ENCODE measurements at places on chromosomes 13 and 19.
A peak's percentile ranks its signal among the peaks of the same experiment; 100 is the strongest.

GRCh38 chr19:50567052-50567841 lies 988 bp downstream of the LRRC4B start:
- peak; percentile 71 for DNase-seq

GRCh38 chr19:37353968-37354367 lies 16.9 kb upstream of the ZNF527 start:
- no peak for DNase-seq

DNA sequence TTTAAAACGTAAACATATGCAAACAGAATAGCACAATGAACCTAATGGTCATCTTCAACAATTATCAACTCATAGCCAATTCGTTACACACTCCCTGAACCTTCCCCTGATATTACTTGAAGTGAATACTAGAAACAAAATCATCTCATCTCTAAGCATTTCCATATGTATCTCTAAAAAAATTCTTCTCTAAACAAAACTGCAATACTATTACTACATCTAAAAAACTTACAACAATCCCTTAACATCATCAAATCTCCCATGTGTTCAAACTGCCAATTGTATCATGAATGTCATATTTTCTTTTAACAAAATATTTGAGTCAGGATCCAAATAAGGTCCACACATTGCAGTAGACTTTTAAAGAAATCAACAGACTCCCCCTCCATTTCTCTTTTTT lies 61.4 kb downstream of the FRY start:
- no peak for DNase-seq

DNA sequence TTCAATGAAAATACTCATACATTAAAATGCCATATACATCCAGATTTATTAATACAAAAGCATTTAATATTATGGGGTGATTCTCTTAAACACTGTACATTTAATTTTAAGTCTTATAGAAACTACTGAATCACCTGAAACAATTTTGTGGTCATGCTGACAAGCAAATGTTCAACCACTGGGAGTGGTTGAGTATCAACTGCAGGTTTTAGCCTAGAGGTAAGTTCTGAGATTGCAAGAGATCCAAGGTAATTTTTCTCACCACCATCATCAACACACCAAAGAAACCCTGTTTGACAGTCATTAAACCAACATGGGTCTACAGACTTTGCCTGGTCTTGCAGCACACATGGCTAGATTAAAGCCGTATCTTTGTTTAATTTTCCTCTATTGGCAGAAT lies 196.3 kb downstream of the LHFPL6 start:
- DNase-seq: no peak

DNA sequence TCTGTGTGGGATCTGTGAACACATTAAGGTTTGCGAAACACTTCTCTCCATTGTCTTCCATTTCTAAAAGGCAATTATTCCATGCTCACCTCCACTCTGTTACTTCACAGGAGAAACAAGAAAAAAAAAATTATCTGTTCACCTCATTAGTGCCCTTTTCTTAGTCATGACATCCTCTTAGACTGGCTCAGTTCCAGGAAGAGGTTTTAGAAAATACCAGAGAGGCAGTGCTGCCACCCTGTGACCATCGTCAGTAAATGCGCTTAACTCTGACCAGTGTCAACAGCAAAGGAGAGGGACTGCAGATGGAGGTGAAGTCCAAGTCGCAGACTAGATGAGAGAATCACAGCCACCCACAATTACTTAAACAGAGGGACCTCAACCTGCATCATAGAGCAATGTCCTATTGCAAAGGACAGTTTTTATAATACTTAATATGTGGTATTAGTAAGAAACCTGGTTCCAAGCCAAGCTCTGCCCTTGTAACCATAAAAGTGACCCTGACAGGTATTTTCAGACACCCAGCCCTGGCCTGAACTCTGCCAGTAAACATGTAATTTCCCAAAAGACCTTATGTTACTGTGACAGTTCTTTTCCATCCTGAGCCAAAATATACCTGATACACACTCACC lies 19.4 kb downstream of the CEACAM21 start:
- peak; percentile 55 for DNase-seq

DNA sequence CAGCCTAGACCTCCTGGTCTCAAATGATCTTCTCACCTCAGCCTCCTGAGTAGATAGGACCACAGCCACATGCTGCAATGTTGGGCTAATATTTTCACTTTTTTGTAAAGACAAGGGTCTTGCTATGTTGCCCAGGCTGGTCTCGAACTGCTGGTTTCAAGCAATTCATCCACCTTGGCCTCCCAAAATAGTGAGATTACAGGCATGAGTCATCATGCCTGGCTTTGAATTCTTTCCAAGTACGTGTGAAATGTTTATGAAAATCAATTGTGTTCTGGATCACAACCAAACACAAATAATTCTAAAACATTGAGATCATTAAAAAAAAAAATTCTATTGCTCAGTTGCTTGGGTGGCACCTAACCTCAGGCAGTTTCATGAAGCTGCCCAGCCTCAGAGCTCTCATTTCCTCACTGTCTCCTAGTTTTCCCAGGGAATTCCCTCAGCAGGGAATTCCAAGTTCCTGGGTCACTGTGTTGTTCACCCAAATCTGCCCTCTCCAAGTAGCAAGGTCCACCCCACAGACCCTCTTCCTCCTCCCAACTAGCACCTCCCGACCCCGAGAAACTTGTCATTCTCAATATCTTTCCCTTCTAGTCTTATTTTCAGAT lies 44.8 kb downstream of the ING1 start:
- DNase-seq: no peak

DNA sequence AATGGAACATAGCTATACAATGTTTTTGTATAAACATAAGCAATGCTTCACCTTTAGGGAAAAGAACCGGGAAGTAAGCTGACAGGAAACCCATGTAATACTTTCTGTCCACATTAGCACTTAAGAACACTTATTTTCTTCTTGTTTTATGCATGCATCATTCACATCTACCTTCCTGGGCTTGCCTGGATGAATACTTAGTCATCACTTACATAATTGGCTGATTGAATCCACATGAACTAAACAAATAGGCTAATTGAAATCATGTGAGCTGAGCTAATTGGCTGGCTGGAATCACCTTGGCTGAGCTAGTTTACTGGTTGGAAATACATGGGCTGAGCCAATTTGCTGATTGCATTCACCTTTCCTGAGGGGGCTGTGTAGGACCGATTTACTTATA lies 78.8 kb downstream of the ZNF726 start:
- DNase-seq: no peak

- no peak for DNase-seq
Measured at GRCh38 chr19:18933297-18933696, 7.7 kb downstream of the HOMER3 start.

DNA sequence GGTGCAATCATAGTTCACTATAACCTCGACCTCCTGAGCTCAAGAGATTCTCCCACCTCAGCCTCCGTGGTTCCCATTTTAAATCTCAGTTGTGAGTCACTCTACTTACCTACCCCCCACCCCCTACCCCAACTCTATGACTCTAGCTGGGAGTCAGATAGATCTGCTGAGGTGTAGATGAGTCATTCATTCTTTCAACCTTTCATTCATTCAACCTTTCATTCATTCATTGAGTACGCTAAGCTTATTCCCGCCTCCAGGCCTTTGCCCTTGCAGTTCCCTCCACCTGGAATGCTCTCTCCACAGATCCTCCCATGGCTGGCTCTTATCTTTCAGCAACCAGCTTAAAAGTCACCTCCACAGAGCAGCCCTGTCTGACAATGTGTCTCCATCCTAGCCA lies 1.1 kb upstream of the MAST1 start:
- no peak for DNase-seq

GRCh38 chr19:55028757-55029156 lies 9.3 kb downstream of the GP6 start:
- no peak for DNase-seq

DNA sequence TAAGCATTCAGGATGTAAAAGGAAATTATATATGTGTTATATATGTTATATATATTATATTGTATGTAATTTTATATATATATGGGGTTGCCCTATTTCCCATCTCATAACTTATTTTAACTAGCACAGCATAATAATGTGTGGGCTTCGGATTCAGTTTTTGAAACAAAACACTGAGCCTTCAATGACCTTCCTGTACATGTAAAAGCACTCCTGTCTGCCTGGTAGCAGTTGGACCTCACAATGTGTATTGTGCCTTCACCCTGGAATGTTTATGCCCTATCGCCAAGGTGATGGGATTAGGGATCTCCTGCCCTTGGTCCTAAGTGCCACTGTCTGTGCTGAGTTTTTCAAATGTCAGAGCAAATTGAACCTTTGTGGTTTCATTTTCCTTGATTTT lies 968.8 kb downstream of the TUBA3C start:
- DNase-seq: no peak

GRCh38 chr19:50214699-50215543 lies 11.5 kb downstream of the MYH14 start:
- peak; percentile 59 for DNase-seq

- no peak for DNase-seq
Measured at GRCh38 chr19:44712864-44713515, 14.0 kb downstream of the CEACAM16 start.

- DNase-seq: no peak
Measured at GRCh38 chr19:7520131-7521051, 2.0 kb upstream of the MCOLN1 start.

DNA sequence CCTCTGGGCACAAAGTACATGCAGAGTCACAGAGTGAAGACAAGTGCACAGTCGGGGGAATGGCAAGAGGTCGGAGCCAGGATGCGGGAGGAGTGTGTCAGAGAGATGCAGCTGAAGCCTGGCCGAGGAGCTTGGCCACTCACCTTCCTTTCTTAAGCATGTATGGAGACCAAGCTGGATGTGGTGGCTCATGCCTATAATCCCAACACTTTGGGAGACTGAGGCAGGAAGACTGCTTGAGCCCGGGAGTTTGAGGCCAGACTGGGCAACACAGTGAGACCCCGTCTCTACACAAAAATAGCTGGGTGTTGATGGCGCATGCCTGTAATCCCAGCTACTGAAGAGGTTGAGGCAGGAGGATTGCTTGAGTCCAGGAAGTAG lies 67.0 kb downstream of the LATS2 start:
- DNase-seq: no peak

- no peak for DNase-seq
Measured at GRCh38 chr19:10105509-10106099, 558 bp upstream of the PPAN start.

DNA sequence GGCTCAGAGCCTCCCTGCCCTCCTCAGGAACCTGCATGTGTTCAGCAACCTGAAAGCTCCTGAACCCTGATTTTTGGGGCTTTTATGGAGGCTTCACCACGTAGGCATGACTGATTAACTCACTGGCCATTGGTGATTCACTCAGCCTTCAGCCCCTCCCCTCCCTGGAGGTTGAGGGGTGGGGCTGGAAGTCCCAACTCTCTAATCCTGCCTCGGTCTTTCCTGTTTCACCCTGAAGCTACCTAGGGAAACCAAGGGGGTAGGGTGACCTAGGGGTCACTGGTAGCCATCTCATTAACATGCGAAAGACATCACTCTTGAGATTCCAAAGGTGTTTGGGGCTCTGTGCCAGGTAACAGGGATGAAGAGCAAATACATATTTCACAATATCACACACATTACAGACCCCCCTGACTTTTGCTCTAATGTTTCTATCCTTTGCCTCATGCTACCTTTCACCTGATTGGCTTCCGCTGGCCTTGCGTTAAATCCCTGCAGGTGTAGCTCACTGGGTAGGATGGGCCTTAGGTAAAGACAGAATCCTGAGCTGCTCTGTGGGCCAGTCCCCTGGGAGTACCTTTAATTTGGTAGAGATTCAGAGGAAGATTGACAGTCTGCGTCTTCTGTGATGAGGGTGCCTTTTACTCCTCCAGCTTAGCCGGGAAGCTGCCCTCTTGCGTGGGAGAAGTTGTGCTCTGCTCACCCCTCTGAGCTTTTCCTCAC lies 260.6 kb downstream of the ATP8A2 start:
- no peak for DNase-seq

- DNase-seq: no peak
Measured at GRCh38 chr13:48575031-48575430, 42.2 kb upstream of the RCBTB2 start.

- DNase-seq: no peak
Measured at GRCh38 chr19:37905946-37906868, at the start of gene WDR87. TSS of gene WDR87 (minus strand) at chr19:37906594. CDS start at chr19:37898239, 8,355 bp downstream.

DNA sequence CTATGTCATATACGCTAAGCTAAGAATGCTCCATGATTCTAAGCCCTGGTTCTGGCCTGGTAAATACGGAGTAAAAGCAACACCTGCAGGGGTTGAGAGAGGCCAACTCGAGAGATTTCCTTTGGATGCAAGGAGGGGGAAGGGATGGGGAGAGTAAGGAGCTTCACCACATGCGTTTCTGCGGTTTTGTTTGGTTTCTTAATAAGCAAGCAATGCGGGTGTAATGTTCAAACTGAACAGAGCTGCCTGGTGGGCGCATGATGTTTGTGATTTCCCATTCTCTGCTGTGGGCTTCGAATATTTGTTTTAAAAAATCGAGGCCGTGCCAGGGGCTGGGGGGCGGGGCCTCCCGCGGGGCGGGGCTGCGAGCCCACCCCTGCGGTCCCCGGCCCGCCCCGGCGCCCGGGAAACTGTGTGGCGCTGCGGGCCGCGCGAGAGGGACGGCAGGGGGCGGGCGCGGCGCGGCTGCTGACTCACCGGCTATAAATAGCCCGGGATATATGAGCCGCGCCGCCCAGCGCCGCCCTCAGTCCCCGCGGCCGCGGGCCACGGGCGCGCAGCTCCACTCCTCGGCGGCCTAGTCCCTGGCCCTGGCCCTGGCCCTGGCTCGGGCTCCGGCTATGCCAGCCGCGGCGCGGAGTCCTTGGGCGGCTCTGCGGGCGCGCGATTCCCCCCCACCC lies 5.1 kb downstream of the BBC3 start:
- peak; percentile 92 for DNase-seq

DNA sequence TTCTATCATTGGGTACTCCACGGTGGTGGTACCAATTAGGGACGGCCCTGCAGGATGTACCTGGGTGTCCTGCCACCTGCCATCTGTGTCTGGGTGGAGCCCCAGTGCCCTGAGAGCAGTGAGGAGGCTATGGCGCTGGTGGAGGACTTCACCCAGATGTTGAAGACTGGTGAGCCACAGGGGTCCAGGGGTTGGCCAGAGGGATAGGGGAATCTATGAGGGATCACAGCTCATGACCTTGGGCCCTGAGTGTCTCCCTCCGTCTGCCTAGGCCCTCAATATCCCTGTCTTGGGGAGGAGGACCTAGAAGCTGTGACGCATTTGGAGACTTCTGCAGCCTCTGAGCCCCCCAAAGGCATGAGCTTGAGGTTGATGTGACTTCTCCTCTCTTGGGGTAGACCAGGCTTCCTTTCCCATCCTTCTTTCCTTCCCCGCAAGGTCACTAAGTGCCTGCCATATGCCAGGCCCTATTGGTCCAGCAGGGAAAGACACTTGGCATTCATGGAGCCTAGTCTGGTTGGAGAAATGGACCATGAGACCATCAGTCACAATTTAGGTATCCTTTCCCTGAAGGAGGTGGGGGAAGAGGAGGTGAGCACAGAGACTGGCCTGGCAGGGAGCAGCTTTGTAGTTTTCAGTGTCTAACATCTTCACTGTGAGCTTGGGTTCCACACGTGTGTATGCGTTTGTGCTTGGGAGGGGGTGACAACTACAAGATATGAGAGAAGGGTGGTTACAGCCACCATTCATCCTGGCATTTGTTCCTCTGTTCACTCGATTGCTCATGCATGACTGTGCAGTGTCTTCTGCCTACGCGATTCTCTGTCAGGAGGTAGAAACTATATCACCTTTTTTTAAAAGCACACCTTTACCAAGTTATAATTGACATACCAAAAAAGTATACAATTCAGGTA lies 5.1 kb upstream of the MZF1 start:
- no peak for DNase-seq

GRCh38 chr19:45691516-45692186 lies at the start of gene SNRPD2:
TSS of gene SNRPD2 (minus strand) at chr19:45691953. CDS start at chr19:45691888, 65 bp downstream.
- peak; percentile 96 for DNase-seq

All from ecto neural progenitor cell (in vitro differentiated cells).